T-helper 2 cell (primary cell): ENCODE measurements at places on chromosomes 3 and 15.

DNA sequence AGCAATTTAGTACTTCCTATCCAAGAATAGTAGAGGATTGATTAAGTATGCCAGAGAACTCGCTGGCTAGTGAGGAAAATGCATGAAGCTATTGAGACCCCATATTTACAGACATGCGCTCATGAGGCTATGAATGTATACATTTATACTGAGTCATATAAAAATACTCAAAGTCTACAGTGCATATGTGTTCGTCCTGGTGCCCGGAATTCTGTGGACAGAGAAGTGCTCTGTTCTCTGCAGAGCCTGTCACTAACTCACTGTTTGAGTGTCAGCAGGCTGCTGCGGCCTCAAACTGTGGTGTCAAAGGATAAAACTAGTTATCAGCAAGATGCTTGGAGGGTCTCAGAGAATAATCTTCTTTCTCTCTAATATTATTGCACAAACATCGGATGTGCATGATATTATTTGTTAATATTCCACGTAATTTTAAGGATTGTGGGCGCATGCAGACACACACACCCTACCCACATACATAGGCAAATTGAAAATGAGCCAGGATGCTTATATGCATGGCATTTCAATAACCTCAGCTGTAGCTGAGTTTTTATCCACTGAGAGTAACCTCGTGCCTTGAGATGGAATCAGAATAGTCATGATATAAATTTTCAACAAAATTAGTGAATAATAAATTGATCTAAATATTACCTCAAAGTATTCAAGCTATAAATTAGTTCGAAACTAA is 50.0 kb upstream of the TSC22D2 start:
- no peak for DNase-seq

- no peak for DNase-seq
Measured at GRCh38 chr3:105988540-105989212, 119.9 kb upstream of the CBLB start.

DNA sequence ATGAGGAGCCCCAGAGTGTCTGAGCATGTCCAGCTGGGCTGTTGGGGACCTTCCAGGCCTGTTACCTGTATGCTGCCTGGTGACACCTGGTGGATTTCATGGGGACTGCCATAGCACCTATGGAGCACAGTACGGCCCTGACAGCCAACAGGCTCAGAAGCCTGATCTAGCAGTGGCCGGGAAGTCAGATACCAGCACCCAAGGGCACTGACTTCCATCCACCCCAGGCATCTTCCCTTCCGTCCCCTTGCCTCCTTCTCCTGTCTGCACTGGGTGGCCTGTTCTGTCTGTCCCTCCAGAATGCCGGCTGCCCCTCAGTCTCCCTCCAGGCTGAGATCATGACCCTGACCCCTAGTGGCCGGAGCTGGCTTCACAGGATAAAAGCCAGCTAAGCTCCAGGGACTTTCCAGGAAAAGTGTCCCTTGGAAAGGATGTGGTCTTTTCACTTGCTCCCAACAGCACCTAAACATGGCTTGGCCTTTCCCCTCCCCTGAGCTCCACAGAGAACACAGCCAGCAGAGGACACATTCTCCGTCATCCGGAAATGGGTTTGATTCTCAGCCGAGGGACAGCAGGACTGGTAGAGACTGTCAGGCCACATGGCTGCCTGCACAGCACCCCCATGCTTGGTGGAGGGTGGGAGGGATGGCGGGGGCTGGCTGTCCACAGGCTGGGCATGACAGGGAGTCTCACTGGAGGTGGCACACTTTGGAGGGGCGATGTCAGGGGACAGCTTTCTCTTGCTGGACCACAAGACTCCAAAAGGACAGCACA is 9.5 kb downstream of the RPS17 start:
- DNase-seq, result peak; percentile 51

GRCh38 chr3:45104715-45105711 is 41.2 kb downstream of the CDCP1 start:
- DNase-seq, result no peak

DNA sequence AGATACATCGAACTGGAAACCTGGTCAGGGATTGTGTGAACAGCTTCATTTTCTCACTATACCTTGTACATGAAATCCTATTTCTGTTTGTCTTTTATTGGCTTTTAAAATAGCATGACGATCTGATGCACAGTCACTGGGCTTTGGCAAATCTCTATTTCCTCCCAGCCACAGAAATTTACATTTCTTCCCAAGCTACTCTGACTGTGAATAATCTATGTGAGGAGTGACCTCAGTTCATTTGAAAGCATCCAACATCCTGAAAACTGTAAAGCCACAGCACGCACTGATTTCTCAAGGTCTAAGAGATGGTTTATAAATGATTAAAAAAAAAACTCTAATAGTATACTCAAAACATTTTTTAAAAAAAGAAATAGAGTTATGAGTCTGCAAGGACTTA is 450.3 kb downstream of the IL5RA start:
- DNase-seq, result no peak

- DNase-seq, result no peak
Measured at GRCh38 chr3:79175870-79176269, 591.9 kb downstream of the ROBO1 start.

DNA sequence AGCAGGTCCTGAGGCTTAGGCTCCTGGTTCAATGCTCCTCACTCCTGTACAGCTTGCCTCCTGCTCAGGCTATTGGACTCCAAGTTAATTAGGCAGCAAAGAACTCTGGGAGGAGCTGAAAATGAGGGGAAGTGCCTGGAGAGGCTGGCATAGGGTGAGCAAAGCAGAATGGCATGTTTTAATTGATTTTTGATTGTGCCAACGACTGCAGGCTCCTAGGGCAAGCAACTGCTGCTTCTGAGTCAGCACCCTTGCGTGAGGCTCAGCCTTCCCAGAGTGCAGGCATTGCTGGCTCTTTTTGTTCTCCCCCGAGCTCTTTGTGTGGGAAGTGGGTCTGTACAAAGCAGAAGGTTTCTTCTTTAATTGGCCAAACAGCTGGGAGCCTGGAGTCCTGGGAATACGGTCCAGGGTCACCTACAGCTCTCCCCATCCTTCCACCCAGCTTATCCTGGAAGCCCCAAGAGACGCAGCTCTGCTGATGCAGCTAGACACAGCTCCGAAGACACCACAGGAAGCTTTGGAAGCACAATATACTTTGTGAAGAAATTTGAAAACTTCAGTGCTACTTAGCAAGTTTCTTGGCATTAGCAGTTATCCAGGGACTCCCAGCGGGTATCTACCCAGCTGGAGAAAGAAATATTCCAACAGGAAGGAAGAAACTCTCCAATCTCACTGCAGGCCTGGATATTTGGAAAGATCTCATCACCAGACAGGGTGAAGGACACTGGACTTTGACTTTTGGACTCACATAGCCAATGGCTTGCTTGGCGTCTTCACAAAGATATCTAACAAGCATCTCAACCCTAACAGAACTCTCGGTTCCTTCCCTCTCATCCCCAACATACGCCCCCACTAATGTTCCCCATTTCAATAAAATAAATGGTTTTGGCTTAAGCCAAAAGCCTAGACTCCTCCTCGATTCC is 76.8 kb downstream of the BDH1 start:
- DNase-seq, result no peak

DNA sequence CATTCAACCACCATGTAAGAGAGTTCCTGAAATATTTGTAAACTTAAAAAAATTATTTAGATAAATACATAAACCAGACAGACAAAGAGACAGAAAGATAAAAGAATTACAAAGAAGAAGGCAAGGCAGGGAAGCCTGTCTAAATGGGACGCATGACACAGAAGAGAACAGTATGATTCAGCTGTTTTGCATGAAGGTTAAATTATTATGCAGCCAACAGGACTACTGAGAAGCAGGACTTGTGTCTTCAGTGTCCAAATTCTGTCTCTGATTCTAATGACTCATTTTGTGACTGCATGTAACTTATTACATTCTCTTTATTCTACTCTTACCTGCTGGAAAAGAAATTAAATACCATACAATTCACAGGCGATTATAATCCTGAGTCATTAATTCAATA is 340.4 kb upstream of the KCNMB2 start:
- no peak for DNase-seq

GRCh38 chr15:43168192-43169107 is 16.8 kb upstream of the CCNDBP1 start:
- DNase-seq, result peak; percentile 69

GRCh38 chr3:96966181-96966929 is 152.0 kb downstream of the EPHA6 start:
- DNase-seq, result no peak

DNA sequence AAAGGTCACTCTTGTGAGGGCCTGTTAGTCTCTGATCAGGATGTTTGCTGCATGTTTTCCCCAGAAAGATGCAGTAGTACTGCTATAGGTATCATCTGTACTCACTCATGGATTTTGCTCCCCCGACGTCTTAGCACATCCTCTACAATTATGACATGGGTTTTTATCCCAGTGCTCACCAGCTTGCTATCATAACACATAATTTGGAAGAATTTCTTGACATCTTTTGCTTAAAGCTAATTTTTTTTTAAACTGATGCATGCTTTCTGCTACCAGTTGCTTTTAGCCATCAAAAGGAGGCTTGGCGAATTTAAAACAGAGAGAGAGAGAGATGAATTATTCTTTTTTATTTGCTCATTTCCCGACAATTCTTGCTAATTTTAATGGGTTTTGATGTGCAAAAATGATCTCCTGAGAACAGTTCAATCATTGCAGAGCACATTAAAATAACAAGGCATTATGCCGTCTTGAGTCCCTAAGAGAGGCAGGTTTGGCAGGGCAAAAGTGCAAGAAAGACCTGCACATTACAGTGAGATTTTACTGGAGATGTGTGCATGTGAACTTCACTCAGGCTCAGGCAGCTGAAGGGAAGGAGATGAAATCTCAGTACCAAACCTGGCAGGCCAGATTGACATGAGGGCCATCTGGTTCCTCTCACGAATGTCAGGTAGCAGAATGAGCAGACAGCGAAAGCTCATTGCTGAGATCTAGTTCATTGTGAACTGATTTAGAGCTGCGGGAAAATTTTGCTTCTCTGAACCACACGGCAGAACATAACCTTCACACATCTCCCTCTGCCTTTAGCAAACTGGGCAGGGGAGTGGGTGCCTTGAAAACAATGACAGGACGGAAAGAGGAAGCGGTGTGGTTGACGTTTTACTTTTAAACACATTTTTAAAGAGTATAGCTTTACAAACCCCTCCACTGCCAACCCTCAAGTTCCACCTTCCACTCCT is 25.9 kb upstream of the GOLGA8B start:
- no peak for DNase-seq

DNA sequence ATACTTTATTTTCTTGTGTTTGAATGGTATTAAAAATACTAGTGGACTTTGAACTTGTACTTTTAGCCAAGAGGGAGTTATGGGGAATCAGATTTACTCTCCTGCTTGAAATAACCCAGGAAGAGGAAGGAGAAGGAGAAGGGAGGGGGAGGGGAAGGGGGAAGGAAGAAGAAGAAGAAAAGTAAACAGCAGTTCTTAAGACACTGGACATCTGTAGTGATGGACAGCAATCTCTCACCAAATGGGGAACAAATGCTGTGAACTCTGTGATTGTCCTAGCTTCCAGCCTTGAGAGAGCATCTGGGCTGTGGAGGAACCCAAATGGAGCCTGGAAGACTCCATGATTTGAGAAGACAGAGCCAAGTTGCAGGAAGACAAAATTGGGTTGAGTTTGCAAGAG is 52.0 kb downstream of the VPS8 start:
- no peak for DNase-seq

- no peak for DNase-seq
Measured at GRCh38 chr3:12999147-13000140, 73.8 kb downstream of the IQSEC1 start.

GRCh38 chr3:39587113-39587512 is 119.6 kb downstream of the MOBP start:
- no peak for DNase-seq

GRCh38 chr3:104687362-104687761 is 679.3 kb upstream of the ALCAM start:
- DNase-seq, result no peak

GRCh38 chr3:160226026-160226907 is 1.0 kb downstream of the C3orf80 start:
- no peak for DNase-seq

- DNase-seq, result no peak
Measured at GRCh38 chr15:48001393-48002039, 119.3 kb upstream of the SLC24A5 start.

- no peak for DNase-seq
Measured at GRCh38 chr15:37131621-37132020, 31.3 kb upstream of the MEIS2 start.

DNA sequence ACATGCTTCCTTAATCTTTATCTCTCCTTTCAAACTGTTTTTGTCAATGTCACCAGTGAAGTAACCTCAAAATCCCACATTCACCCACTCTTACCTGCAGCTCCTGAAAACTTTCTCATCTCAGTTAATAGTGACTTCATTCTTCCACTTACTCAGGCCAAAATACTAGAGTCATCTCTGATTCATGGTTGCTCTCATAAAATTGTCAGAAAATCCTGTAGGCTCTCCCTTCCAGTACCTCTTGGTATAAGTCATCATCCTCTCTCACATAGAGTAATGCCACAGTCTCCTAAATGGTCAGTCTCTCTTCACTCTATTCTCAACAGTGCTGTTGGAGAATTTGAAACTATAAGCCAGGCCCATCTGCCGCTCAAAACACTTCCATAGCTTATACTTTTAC is 34.9 kb upstream of the POU1F1 start:
- DNase-seq, result no peak

DNA sequence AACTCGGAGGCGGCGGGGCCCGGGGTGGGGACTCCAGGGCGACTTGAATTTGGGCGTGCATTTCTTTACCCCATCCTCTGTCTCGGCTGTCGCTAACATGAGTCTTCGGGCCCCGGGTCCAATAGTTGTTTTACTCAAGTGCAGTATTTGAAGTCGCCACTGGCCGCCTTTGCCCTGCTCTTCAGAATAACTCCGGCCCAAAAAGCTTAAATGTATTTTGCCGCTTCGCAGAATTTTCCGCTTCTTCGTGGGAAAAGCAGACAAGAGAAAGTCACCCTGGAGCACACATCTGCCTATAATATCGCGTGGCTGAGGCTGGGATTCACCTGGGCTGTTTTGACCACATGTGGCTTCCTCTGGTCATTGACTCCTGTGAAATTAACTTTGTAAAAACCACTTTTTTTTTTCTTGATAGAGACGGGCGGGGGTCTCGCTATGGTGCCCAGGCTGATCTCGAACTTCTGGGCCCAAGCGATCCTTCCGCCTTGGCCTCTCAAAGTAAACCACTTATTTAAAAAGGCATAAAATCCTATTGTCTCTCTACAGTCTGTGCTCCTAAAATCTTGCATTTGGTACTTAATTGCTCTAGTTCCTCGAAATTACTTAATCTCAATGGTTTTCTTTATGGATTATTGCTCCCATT is 676 bp downstream of the CNOT10 start:
- peak; percentile 31 for DNase-seq

GRCh38 chr3:51670053-51670822 is 814 bp upstream of the TEX264 start:
- DNase-seq, result peak; percentile 48

GRCh38 chr15:85711580-85712192 is 83.0 kb downstream of the KLHL25 start:
- no peak for DNase-seq

- DNase-seq, result no peak
Measured at GRCh38 chr15:78107471-78107870, 15.1 kb downstream of the SH2D7 start.
